Activated CD8-positive, alpha-beta T cell treated with anti-CD3 and anti-CD28 coated beads for 36 hours (primary cell): ENCODE measurements at places on chromosomes 16 and 17.
A peak's percentile ranks its signal among the peaks of the same experiment; 100 is the strongest.

DNA sequence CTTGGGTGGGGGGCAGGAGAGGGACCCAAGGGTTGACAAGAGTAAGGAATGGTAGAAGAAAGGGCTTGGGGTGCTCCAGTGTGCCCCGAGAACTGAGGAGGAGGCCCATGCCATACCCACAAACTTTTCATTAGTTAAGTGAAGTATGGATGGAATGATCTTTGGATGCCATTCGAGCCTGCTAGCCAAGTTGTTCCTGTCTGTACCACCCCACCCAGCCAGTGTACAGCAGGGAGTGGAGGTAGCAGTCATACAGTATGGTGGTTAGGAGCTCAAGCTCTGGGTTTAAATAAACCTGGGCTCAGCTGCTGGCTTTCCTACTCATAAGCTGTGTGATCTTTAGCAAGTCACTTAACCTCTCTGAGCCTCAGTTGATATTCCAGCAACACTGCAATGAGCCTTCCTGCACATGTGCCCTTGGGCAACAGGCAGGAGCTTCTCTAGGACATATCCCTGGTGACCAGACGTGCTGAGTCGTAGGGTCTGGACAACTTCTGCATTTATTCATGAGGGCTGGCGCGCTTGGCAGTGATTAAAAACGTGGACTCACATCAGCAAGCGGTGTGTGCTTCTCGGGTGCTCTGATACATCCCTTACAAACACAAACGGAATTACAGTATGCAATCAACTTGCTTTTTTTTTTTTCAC is 22.9 kb downstream of the ITPRIPL2 start:
- no peak overlapping the region for H3K27ac ChIP-seq
- H3K4me1 ChIP-seq: no peaks in the 10 kb centered on the region
- H3K4me3 ChIP-seq: no peak overlapping the region
- DNase-seq: no peak

- no peaks in the 10 kb centered on the region for H3K4me1 ChIP-seq
- no peak overlapping the region for H3K27ac ChIP-seq
- no peak for DNase-seq
- H3K4me3 ChIP-seq: no peak overlapping the region
- peaks cover 34% of the 10 kb centered on the region for H3K36me3 ChIP-seq
These were observed 23.2 kb downstream of the MYH3 start for GRCh38 chr17:10633738-10634379.

DNA sequence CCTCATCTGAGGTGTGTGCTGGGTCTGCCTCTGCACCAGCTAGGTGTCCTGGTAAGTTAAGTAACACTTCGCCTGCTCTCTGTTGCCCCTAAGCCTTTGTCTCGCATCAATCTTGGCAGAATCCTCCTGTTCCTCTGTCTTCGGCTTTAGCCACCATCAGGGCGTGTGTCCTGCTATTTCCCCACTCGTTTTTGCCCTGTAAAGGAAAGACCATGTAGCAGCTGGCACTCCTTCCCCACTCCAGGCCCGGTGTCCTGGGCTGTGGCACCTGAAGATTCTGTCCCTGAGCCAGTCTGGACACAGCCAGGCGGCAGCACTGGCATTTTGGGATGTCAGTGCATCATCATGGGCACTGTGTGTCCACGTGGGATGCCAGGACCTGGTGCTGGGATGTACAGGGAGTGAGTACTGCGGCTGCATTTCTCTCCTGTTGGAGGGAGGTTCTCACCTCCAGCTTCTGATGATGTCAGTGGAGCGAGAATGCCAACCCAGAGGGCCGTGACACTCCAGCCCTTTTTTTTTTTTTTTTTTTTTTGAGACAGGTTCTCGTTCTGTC is 26.2 kb upstream of the FOXK2 start:
- no peak overlapping the region for H3K27ac ChIP-seq
- no peaks in the 10 kb centered on the region for H3K36me3 ChIP-seq
- H3K4me1 ChIP-seq: peaks cover 14% of the 10 kb centered on the region
- no peak for DNase-seq
- H3K27me3 ChIP-seq: no peaks in the 10 kb centered on the region

GRCh38 chr17:35795007-35795870 is at the start of gene MMP28:
MMP28 (minus strand) TSS chr17:35795641; CDS start chr17:35795377, 264 bp downstream.
- H3K36me3 ChIP-seq: no peaks in the 10 kb centered on the region
- no peak within 1 kb of the TSS for H3K27ac ChIP-seq
- H3K4me3 ChIP-seq: peak within 1 kb of the TSS; percentile 68
- H3K27me3 ChIP-seq: peaks cover 20% of the 10 kb centered on the region
- peak; percentile 64 for DNase-seq

DNA sequence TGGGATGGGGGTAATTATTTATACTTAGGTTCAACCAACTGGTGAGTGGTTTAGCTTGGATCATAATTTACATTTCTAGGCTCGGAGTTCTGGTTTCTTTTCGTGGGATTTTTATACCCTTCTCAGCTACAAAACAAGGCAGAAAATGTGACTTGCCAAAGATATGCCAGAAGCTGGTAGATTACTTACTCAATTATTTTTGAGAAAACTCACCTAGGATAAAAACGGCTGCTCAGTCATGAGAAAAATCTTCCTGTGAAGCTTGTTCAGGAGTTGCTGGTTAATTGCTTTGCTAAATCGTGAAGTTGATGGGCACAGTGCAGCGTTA is 1.1 kb downstream of the NDEL1 start:
- DNase-seq: no peak
- H3K4me1 ChIP-seq: peaks cover 38% of the 10 kb centered on the region
- peak overlapping the region; percentile 91 for H3K27ac ChIP-seq
- peak overlapping the region; percentile 86 for H3K4me3 ChIP-seq

DNA sequence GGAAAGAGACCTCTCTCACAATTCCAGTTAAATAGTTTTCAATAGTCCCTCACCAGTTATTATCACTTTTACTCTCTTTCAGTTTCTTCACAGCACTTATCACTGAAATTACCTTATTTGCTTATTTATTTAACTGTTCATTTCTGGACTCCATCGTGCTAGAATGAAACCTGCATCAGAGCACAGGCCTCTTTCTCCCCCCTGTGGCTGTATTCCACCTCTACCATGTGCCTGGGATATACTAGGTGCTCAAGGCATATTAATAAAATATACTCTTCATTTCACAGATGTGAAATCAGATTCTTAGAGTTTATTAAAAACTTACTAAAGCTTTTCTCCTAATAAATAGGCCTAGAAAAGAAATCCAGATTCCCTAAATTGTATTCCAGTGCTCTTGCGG is 308.9 kb upstream of the MON1B start:
- no peaks in the 10 kb centered on the region for H3K36me3 ChIP-seq
- H3K4me1 ChIP-seq: no peaks in the 10 kb centered on the region
- no peak overlapping the region for H3K4me3 ChIP-seq

DNA sequence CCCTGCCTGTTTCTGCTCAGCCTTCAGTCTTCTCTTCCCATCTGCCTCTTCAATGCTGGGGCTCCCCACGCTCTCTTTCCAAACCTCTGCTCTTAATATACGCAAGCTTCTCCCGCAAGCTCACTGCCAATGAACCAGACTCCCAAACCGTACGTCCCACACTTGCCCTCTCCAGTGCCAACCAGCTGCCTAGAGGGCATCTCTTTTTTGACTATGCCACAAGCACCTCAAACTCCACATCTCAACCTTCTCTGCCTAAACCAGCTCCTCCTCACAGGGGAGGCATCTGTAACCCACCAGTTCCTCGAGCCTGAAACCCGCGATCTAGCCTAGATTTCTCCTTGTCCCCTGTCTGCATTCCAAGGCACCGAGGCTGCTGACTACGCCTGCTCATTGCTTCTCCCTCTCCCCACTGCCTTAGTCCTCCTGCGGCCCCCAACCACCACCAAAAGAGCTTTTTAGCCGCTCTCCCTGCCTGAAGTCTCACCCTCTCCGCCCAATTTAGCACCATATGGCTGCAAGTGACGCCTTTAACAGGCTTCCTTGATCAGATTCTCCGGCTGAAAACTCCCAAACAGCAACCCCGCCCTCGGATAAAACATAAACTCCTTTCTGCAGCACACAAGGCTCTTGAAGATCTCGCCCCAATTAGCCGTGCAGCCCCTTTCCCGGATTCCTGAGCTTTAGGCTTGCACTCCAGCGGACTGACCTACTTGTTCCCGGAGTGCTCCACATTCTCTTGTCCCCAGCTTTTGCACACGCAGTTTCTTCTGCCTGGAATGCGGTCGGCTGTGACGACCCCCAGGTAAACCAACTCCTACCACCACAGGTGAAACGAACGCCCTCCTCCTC is 1.5 kb downstream of the GGA2 start:
- peak overlapping the region; percentile 86 for H3K27ac ChIP-seq
- peaks cover 46% of the 10 kb centered on the region for H3K4me1 ChIP-seq
- H3K27me3 ChIP-seq: no peaks in the 10 kb centered on the region
- DNase-seq: no peak
- H3K36me3 ChIP-seq: peaks cover 25% of the 10 kb centered on the region

DNA sequence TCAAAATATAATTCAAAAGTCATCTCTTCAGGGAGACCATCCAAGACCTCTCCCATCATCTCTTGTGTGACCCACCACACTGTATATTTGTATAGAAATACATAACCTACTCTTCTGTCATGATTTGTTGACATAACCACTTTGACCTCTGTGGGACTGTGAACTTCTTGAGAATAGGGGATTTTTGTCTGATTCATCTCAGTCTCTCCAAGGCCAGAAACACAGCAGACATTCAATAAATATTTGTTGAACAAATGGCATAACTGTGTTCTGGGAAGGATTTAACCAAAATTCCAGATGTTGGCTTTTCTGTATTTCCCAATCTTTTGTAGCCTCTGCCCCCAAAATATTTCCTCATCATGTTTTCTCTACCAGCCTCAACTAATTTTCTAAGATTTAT is 169.7 kb downstream of the CDH11 start:
- H3K27ac ChIP-seq: no peak overlapping the region
- no peaks in the 10 kb centered on the region for H3K27me3 ChIP-seq
- no peak for DNase-seq
- H3K4me3 ChIP-seq: no peak overlapping the region
- no peaks in the 10 kb centered on the region for H3K36me3 ChIP-seq

GRCh38 chr17:52237151-52237550 is 78.6 kb upstream of the CA10 start:
- no peak for DNase-seq
- H3K4me3 ChIP-seq: no peak overlapping the region
- no peaks in the 10 kb centered on the region for H3K36me3 ChIP-seq
- H3K4me1 ChIP-seq: no peaks in the 10 kb centered on the region
- no peaks in the 10 kb centered on the region for H3K27me3 ChIP-seq
- no peak overlapping the region for H3K27ac ChIP-seq

- peaks cover 3% of the 10 kb centered on the region for H3K4me1 ChIP-seq
- no peaks in the 10 kb centered on the region for H3K27me3 ChIP-seq
- peak; percentile 49 for DNase-seq
These were observed 453.3 kb downstream of the KCNJ2 start for GRCh38 chr17:70622368-70623260.

DNA sequence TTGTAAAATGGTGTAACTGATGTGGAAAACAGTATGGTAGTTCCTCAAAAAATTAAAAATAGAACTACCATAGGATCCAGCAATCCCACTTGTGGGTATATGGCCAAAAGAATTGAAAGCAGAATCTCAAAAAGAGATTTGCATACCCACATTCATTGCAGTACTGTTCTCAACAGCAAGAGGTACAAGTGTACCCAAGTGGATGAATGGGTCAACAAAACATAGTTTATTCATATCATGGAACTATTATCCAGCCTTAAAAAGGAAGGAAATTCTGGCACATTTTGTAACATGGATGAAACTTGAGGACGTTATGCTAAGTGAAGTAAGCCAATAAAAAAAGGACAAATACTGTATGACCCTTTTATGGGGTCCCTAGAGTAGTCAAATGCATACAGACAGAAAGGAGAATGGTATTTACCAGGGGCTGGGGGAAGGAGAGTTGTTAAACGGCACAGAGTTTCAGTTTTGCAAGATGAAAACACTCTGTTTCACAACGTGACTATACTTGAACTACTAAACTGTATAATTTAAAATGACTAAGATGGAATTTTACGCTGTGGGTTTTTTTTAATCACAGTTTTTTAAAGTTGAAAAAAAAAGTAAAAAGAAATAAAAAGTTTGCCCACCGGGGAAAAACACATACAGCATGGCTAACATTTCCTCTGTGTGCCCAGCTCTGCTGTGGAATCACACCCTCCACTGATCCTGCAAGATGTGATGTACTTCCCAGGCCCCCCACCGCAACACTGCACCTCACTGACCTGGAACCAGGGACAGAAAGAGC is 6.1 kb downstream of the TVP23A start:
- peaks cover 9% of the 10 kb centered on the region for H3K4me1 ChIP-seq
- H3K4me3 ChIP-seq: no peak overlapping the region
- H3K36me3 ChIP-seq: no peaks in the 10 kb centered on the region
- peak; percentile 13 for DNase-seq
- H3K27ac ChIP-seq: peak overlapping the region; percentile 7
- H3K27me3 ChIP-seq: peaks cover under 1% of the 10 kb centered on the region

DNA sequence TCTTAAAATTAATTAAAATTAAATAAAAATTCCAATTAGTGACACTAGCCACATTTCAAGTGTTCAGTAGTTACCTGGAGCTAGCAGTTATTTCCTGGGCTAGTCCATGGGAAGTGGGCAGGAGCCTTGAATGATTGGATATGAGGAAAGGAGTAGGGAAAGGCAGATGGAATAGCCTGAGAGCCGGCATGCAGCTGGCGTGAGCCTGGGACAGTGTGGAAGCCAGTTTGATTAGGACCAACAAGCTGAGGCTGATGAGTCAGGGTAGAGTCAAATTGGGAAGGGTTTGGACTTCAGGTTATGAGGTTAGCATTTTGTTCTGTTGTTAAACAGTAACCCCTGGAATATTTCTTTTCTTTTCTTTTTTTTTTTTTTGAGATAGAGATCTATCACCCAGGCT is 15.3 kb upstream of the GNA13 start:
- H3K36me3 ChIP-seq: no peaks in the 10 kb centered on the region
- DNase-seq: no peak
- H3K4me3 ChIP-seq: no peak overlapping the region
- H3K4me1 ChIP-seq: no peaks in the 10 kb centered on the region
- H3K27ac ChIP-seq: no peak overlapping the region
- no peaks in the 10 kb centered on the region for H3K27me3 ChIP-seq

GRCh38 chr17:72942579-72942978 is 149.9 kb downstream of the SLC39A11 start:
- no peak overlapping the region for H3K27ac ChIP-seq
- H3K4me1 ChIP-seq: peaks cover 2% of the 10 kb centered on the region
- no peak overlapping the region for H3K4me3 ChIP-seq
- peaks cover 9% of the 10 kb centered on the region for H3K36me3 ChIP-seq
- no peak for DNase-seq
- no peaks in the 10 kb centered on the region for H3K27me3 ChIP-seq

DNA sequence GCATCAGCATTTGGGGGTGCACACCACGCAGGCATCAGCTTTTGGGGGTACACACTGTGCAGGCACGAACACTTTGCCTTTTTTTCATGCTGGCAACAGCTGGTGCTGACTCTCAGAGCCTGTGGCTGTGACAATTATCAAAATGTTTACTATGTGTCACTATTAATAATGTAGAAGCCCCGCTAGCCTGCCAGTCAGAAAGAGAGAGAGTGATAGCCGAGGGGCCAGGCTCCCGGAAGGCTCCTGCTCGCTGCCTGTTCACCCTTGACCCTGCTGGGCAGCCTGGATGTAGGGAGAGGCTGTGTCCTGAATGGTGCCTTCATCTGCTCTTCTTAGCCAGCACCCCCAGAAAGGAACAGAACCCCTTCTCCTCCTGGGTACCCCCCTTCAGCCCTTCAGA is 61.9 kb downstream of the SDK2 start:
- no peaks in the 10 kb centered on the region for H3K27me3 ChIP-seq
- H3K27ac ChIP-seq: no peak overlapping the region
- no peak overlapping the region for H3K4me3 ChIP-seq
